Stimulated activated CD8-positive, alpha-beta memory T cell treated with anti-CD3 and anti-CD28 coated beads, Interleukin-2, amount 100 ng/mL, for 1 hour (primary cell): ENCODE measurements at places on chromosomes 2 and 18.

DNA sequence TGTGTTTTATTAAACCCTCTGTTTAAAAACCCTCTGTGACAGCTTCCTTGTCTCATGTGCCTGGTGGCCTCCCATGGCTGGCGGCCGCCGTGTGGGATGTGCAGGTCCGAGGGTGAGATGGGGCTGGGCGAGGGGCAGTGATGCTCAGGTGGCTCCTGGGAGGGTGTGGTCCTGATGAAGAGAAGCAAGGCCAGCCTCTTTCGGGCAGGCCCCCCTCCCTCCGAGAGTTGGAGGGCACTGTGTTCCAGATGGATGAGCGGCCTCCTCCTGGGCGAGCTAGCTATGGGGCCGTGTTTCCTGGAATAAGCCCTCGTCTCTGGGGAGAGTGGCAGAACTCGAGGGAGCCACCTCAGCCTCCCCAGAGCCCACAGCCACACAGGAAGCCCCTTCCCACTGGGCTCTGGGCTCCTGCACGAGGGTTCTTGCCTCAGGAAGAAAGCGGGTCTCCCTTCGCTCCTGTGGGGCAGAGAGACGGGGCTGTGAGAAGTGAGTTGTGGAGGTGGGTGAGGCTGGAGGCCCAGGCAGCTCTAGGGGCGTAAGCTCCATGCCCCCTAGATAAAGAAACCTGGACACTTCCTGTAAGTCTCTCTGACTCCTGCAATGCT, 72.1 kb downstream of the ASB1 start:
- no peak for DNase-seq

DNA sequence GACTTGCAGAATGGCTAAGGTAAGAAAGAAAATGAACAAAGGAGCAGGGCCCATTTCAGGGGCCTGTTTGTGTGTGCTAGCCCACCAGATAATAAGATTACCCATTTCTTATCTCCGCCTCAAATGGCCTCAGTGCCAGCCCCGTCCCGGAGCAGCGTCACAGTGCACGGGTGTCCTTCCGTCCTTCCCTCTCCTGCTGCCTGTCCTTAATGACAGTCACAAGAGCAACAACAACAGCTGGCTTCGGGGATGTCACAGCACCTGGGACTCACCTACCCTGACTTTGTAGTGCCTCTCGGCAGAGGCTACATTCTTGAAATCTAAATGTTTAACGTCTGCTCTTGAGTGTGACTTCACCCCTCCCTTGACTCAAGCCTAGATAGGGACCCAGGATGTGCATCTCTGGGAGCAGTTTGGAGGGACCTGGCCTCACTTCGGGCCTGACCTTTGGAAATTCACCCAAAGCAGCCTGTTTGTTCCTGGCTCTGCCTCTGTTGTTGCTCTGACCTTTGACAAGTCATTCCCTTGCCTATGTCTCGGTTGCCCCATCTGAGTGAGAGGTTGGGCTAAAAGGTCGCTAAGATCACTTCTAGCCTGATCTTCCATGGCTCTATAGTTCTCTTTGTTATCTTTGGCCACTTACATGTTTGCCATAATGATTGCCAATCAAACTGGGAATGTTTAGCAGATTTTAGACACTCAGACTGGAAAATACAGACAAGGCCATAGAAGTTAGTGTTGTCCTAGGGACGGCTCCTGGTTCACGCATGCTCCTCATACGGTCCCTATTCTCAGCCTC, 122.5 kb downstream of the KLHL29 start:
- DNase-seq = no peak

GRCh38 chr2:43415592-43415991, 180.2 kb downstream of the THADA start:
- no peak for DNase-seq

DNA sequence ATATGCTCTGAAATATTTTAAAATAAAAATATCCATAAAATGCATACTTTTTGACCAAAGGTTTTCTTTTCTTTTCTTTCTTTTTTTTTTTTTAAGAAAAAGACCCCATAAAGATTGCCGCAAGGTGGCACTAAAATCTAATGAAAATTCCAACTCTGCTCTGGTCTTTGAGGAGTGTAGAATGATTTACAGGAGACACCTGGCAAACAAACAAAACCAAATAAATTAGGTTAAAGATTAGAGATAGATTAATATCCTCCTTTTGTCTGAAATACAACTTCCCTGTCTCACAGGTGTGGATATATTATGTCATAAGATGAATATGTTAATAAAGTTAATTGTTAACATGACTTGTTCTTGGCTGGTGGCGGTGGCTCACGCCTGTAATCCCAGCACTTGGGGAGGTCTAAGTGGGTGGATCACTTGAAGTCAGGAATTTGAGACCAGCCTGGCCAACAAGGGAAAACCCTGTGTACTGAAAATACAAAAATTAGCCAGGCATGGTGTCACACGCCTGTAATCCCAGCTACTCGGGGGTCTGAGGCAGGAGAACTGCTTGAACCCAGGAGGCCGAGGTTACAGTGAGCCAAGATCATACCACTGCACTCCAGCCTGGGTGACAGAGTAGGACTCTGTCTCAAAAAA, 3.5 kb upstream of the RHOB start:
- DNase-seq = no peak

GRCh38 chr2:4844881-4845280, 847.3 kb upstream of the SOX11 start:
- DNase-seq = no peak
